ENCODE measurements at places on chromosomes 11 and 22.

DNA sequence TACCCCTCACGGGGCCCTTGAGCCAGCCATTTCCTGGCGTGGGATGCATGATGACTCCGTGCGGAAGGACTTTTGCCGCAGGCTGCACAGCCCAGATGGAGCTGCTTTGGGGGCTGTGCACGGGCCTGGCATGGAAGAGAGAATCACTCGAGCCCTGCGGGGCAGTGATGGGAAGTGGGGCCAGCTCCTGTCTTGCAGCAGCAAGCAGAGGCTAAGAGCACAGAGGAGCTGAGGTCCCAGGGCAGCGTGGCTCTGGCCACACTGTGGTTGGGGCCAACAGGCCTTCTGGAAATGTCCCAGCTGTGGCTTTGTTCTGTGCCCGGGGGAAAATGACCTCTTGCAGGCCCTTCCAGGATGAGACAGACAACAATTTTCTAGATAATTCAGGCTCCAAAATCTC is 92.7 kb upstream of the TIMP3 start:
- no peak for DNase-seq

DNA sequence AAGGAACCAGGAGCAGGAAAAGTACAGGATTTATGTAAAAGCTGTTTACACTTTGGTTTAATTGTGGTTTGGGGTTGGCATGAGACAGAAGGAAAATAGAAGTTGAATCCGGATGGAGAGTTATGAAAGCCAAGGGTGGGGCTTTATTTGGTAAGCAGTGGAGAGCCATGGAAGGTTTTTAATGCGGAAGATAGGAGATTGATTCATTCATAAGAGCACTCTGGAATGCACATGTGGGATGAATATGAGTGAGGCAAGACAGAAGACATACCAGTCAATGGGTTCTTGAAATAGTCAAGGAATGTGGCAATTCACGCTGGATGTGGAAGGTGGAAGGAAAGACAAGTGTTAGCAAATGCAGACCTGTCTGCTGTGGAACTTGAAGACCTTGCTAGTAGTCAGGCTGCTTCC is 9.3 kb upstream of the GLB1L3 start:
- DNase-seq: no peak

GRCh38 chr11:20013346-20014066 is 146.8 kb downstream of the DBX1 start:
- no peak for DNase-seq

DNA sequence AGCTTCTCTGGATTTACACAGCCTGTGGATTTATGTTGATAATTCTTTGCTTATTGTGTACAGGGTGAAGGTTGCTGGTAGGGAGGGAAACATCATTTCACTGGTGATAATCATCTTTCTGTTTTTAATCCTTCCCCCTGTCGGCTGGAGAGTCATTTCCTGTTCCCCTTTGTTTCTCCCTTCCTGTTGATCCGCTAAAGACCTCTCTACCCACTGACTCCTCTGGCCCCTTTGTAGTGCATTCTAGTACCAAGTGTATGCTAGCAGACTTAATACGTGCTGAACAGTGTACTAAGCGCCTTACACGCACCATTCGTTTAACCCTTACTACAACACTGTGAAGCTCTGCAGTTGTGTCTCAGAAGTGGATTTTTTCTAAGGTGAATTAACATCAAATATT is 19.0 kb upstream of the OR9Q1 start:
- DNase-seq: no peak

- no peak for DNase-seq
Observed at GRCh38 chr11:126436209-126436755, 80.8 kb downstream of the ST3GAL4 start.

DNA sequence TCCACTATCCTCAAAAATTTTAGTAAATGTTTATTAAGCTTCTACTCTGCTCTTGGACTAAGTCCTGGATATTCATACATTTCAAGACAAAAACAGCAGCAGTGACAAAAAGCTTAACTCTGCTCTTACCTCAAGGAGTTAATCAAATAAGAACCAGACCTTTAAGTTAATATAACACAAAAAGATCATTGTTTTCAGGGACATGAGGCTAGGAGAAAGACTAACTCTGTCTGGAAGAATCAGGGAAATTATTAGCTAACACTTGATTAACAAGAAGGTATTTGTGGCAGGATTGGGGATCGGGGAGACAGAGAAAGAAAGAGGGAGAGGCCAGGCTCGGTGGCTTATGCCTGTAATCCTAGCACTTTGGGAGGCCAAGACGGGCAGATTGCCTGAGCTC is 74.4 kb downstream of the PPP2R1B start:
- DNase-seq: no peak

DNA sequence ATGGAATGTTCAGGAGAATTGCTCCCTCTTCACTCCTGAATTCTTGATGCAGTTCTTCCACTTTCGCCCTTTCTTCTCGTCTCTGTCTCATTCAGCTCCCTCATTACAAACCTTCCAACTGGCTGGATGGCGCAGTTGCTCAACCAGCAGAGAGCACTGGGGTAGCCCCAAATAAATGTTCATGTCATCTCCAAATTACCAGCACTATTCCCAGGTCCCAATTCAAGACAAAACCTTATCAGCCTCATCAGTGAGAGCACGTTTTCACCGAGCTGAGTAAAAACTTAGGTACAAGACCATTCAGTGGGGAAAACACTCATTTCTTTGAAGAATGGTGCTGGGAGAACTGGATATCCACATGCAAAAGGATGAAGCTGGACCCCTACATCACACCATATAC is 120.0 kb downstream of the MED15 start:
- no peak for DNase-seq

DNA sequence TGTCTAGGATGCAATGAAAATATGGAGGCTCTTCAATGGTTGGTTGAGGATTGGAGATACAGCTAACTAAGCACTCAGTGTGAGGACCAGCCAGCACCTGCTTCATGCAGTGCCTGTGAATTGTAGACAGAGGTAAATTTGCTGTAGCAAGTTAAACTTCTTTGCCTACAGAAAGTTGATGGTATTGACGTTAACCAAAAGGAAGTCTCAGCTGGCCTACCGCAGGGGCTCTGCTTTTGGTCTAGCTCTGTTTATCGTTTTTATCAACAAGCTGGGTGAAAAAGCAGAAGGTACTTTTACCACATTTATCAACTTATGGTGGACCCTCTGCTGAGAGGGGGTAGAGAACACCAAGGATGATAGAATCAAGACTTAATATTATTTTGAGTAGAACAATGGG is 51.6 kb downstream of the GRAMD1B start:
- DNase-seq: no peak

DNA sequence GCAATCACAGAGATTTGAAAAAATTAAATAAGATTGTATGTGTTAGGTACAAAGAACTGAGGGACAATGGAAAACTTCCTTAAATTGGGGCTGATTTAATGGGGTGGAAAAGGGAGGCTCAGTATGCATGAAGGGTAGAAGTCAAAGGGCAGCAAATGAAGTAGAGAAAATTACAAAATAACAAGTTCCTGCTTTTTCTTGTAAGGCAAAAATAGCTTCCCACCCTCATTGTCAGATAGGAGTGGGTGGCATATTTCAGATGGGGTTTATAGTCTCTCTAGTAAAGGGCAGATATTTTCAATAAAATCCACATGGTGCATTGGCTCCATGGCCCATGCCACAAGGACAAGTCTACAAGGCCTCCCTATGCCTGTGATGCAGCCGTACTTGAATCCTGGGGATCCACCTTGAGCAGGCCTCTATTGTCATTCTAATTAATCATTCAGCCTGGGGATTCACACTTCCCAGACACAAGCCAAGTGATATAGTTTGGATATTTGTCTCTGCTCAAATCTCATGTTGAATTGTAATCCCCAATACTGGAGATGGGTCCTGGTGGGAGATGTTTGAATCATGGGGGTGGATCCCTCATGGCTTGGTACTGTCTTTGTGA is 36.7 kb upstream of the SESN3 start:
- no peak for DNase-seq

GRCh38 chr22:25403284-25403810 is 161.1 kb upstream of the GRK3 start:
- DNase-seq: no peak

GRCh38 chr22:38618682-38619081 is 37.5 kb downstream of the FAM227A start:
- DNase-seq: no peak

GRCh38 chr22:36865346-36865745 is 4.5 kb downstream of the NCF4 start:
- DNase-seq: no peak

- DNase-seq: no peak
Observed at GRCh38 chr22:44256556-44257485, 55.9 kb downstream of the SHISAL1 start.

GRCh38 chr11:38711110-38711509 is 2113.1 kb upstream of the RAG2 start:
- no peak for DNase-seq

DNA sequence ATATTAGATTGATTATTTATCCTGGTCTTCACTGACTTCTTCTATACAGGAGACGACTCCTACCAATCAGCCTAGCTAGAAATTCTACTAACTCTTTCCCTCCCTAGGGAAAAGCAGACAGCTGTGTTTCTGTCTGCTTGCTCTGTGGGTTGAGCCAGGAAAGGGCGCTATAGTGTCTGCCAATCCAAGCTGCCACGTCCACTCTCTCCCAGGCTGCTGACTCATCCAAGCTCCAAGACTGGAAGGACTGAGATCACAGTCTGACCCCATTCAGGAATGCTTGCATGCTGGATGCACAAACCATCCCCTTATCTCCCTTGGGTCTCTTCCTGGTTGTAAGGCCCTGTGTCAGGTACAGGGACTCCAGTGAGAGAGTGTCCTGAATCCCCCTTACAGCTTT is 955.6 kb downstream of the OPCML start:
- DNase-seq: no peak

GRCh38 chr11:64070314-64070681 is 34.6 kb downstream of the FLRT1 start:
- no peak for DNase-seq

DNA sequence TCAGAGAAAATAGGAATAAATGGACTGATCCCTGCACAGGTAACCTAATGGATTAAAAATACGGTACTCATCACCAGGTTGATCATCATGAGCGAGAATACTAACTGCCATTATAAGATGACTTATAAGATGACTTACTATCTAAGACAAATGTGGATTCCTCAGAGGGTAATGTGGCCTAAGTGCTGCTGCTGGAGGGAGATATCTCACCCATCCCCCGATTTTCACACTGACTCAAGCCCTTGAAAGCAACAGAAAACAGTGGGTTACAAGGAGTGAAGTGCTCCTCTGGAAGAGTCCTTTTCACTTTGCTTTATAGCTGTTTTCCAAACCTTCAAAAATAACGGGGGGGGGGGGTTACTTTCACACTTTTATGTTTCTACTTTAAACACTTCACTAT is 920 bp downstream of the TMEM218 start:
- DNase-seq: no peak

GRCh38 chr11:44555031-44555800 is 10.2 kb upstream of the CD82 start:
- DNase-seq: no peak

DNA sequence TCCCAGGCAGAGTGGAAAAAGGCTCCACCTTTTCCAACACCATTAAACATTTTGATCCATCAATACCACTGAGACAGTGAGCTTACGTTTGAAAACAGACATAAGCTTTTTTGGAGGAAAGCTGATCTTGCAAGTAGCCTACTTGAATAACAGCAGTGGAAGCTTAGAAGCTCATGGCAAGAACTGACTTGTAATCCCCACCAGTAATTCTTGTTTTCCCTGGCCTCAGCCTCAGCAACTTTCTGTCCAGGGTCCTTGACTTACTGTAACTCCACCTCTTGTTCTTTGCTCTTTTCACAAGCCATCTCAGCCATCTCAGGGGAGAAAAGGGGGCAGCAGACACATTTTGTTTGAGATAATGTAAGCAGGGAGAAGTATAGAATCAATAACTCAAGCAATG is 12.3 kb upstream of the MPZL2 start:
- DNase-seq: no peak

GRCh38 chr22:38311323-38311620 is 6.0 kb downstream of the CSNK1E start:
- no peak for DNase-seq

DNA sequence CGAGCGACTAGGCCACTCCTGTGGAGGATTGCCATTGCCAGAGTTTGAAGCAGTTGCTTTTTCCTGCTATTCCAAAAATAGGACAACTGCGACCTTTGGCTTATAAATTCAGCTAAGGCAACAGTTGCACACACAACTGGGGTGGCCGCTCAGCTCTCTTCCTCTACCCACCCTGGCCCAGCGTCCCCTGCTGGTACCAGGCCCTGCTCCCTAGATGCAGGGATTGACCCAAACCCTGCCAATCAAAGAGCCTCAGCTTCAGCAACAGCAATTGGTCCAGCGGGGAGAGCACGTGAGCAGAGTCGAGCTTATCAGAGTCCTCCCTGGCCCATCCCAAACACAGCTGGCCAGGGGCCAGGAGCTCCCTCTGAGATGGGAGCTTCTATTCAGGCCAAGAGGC is 22.0 kb upstream of the CABP2 start:
- no peak for DNase-seq

DNA sequence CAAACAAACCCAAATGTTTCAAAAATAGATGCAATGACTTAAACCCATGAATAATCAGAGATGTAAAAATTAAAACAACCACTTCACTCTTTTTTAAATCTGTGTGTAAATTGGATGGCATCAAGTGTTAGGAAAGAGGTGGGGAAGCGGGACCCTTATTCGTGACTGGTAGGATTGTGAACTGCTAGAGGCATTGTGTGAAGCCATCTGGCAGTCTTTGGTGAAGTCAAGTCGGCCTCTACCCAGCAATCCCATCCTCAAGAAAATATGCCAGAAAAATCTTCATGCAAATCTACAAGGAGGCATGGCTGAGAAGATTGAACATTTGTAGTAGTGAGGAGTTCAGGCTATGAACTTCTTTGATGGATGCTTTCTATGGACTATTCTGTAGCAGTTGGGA is 114.6 kb upstream of the C11orf87 start:
- DNase-seq: no peak

- no peak for DNase-seq
Observed at GRCh38 chr22:17773606-17774205, 563 bp downstream of the BID start.

- no peak for DNase-seq
Observed at GRCh38 chr11:82858133-82858532, 42.1 kb downstream of the PRCP start.

DNA sequence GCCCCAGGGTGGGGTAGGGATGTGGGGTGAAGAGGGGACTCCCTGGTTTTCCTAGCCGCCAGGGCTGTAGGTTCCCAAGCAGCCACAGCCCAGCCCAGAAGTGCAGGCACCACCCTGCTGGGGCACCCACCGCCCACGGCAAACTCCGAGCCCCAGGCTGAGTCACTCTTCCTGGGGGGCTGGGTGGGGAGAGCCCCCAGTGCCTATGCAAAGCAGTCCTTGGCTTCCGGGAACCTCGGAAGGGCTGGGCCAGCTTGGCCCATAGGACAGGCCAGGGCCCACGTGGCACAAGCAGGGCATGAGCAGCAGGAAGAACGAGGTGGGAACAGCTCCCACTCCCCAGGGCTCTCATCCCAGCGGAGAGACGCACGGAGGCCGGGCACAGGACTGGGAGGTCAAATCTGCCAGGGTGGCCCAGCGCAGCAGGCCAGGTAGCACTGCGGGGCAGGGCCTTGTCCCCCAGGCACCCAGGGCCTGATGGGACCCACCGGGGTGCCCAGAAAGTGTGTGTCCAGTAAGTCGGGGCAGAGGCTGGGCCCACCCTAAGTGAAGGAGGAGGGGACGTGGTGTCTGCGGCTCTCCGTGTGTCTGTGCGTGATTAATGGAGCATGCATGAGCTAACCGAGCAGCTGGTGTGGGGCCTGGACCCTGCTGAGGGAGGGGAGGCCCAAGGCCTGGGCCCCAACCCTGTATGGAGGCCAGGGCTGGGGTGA is 4.6 kb upstream of the IL17REL start:
- peak; percentile 47 for DNase-seq

- DNase-seq: no peak
Observed at GRCh38 chr11:9808943-9809342, 145.1 kb downstream of the SWAP70 start.
